ENCODE measurements at places on chromosomes 12 and 14.

DNA sequence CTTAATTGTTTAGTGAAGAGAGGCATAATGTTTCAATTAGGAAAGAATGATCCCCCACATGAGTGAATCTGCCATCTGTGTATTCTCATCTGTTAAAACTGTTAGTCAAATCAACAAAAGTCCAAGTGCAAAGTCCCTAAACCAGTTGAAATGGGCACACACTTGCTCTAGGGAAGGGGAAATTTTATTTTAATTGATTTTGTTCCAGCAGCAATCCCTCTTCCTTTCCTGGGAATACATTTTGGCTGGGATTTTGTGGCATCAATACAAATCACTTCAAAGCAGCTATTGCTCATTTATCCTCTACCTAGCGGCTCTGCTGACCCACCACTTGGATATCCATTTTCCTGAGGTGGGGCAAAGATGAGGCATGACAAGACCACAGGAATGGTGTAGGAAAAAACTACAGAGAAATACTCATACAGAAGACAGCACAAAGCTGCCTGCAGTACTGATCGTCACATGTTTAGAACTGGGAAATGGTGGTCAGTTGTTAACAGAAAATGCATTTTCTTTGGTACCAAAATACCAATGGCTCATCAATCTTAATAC is 9.8 kb upstream of the SSTR1 start:
- DNase-seq: no peak

GRCh38 chr12:572532-572899 is 90.7 kb downstream of the NINJ2 start:
- no peak for DNase-seq

GRCh38 chr14:69300601-69301221 is 40.8 kb downstream of the GALNT16 start:
- DNase-seq: no peak

GRCh38 chr12:114238808-114239207 is 167.1 kb downstream of the TBX5 start:
- no peak for DNase-seq

DNA sequence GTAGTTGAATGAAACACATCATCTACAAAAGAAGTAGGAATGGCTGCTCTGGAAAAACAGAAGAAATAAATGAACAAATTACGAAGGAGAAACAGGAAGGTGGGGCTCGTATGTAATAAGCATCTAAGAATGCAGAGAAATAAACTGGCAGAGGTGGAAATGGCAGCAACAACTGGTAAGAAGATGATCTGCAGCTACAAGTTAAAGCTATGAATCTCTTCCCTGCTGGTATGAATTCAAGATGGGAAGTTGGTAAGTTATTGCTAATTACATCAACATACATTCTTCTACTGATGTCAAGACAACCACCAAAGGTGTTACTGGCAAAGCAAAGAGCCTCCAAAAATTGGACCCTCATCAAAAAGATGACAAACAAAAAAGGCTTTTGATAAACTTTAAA is 59.8 kb downstream of the HECTD4 start:
- DNase-seq: no peak

- DNase-seq: no peak
Measured at GRCh38 chr14:72809063-72809462, 84.8 kb downstream of the DPF3 start.

- DNase-seq: no peak
Measured at GRCh38 chr12:107894589-107894988, 120.1 kb downstream of the ASCL4 start.

GRCh38 chr12:71703206-71703605 is 17.3 kb downstream of the TMEM19 start:
- DNase-seq: no peak
